ENCODE measurements at places on chromosomes 5 and 9.
A peak's percentile ranks its signal among the peaks of the same experiment; 100 is the strongest.

GRCh38 chr5:115070737-115071136 is 99.0 kb downstream of the TRIM36 start:
- no peak for DNase-seq

GRCh38 chr9:93200449-93200742 is 16.5 kb downstream of the WNK2 start:
- DNase-seq: no peak

DNA sequence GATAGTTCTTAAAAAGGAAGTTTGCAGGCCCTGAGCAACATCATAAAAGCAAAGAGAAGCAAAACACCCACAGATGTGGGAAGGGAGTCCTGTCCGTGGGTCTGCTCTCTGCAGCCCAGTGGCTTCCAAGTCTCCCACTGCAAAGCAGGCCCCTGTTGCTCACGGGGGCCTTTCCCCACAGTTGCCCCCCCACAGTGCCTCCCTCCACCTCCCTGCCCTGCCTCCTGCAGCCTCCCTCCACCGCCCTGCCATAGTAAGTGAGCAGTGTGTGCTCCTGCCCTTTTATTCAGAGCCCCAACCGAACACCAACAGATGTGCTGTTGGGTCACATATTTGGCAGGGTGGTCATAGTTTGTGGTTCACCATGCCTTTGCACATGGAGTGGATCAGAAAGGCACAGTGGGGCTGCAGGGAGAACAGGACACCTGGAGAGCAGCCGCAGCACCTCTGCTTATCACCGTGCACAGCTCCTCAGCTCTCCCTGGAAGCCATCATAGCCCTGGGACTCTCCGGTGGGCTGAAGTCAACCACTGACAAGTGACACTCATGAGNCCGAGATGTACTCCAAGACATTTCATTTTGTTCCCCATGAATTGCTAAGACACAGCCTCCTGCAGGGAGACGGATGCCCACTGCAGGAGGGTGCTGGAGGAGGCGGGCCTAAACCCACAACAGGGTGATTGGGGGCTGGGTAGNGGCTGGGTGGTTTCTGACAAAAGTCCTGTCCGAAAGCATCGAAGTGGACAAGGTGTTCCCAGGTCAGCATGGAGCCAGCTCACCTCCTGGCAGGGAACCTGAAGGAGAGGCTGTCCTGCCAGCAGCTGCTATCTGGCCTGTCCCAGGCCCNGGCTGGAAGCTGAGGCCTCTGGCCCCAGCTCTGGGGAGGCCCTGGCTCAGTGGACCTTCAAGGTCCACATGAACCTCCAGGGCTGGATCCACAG is 278.9 kb downstream of the GADD45G start:
- DNase-seq: no peak

DNA sequence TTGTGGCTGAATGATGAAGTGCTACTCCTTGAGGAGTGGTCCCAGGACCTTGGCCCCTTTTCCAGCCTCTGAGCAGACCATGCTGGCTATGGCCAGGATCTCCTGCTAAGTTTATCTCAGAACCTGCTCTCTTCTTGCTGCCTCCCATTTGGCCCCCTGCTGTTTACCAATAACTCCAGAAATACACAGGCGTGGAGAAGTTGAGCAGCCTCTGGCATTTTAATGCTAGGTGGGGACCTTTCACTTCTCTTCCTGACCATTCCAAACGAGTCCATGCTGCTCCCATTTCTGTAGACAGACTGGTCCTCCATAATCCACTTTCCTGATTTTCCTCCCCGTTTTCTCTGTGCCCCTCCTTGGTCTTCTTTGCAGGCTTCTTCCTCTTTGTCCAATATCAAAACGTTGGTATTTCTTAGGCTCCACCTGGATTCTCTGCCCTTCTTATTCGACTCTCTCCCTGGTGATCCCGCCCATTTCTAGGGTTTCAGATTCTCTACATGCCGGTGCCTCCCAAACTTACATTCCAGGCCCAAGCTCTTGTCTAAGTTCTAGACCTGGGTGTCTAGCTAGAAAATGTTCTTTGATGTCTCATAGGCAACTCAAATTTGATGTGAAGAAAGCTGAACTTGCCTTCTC is 33.4 kb upstream of the TNFAIP8 start:
- DNase-seq: no peak

GRCh38 chr9:92611621-92612285 is 58.2 kb downstream of the IPPK start:
- DNase-seq: no peak

DNA sequence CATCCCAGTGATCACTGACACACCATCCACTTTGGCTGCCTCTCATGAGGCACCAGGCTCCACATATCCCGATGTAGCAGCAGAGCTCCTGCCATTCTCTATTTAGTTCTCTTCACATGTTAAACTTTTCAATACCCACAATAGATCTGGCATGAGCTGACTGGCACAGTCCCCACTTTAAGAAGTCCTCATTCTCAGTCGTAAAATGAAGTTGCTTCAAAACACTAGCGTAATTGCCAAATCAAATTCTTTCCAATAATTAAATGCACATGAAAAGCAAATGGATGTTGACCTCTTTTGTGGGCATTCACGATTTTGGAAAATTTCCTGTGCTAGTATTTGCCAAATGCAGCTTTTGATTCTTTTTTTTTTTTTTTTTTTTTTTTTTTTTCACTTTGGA is 32.4 kb downstream of the HAPLN1 start:
- no peak for DNase-seq

DNA sequence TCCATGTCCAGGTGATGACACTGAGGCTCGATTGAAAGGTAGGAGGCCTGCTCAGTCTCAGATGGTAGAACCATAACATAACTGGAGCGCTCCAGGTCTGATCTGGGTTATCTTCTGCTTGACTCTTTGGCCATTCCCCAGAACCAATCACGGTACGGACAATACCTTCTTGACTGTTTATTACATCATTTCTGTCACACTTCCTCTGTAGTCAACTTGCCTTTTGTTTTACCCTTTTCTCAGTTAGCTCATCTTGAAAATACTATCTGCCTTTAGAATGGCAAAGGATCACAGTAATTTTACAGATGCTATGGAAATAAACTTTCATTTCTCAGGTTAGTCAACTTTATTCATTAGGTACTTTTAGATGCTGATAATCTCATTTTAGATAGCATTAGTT is 22.4 kb downstream of the GLRA1 start:
- no peak for DNase-seq

DNA sequence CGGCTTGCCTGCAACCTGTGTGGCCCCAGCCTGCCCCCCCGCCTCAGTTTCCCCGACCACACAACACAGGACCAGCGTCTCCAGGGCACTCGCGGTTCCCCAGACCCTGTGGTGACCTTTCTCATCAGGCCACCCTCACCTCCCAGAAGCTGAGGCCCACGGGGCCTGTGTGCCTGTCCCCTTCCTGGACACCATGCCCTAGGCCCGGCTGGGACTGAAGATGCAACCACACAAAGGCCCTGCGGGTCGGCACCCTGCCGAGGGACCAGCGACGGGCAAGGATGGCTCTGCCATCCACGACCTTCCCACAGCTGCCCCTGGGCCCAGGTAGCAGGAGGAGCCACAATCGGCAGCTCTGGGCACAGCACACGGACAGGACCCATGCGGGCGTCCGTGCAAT is 34.8 kb downstream of the SLC12A7 start:
- DNase-seq: no peak

GRCh38 chr5:175860531-175861045 is 10.8 kb upstream of the CPLX2 start:
- no peak for DNase-seq

DNA sequence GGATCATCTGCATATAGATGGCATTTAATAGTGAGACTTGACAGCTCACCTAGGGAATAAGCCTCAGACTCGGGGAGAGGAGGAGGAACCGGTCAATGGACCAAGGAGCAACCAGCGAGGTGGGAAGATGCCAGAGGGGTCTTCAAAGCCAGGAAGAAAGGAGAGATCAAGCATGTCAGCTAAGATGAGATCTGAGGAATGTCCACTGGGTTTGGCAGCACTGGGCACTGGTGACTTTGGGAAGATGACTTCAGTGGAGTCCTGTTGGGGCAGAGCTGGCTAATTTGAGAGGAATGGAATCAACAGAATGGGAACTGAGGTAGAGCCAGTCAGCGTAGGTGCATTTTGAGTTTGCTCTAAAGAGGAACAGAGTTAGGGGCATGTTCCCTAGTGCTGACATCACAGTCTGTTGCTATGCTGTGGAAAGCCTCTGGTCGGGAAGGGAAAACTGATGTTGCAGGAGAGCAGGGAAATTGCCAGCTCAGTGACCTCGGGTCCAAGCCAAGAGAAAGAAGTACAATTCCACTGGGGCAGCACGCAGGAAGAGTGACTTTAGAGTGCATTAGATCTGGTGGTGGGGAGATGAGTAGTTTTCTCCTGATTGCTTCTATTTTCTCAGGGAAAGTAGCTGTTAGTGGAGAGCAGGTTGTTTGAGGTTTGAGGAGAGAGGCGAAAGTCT is 56.9 kb downstream of the ZNF618 start:
- no peak for DNase-seq

DNA sequence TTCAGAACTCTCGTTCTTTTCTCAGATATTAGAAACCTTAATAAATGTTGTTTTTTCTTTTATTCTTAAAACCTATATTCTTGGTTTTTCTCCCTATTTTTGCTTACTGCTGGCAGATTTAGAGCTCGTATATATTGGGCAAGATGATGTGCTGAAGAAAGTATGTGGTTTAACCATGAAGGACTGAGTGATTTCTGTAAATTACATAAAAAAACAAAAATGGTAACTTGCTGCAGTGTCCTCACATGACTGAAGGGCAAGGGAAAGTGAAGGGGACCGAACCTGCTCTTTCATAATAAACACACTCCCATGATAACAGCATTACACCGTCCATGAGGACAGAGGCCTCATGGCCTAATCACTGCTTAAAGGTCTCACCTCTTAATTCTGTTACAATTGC is 393.8 kb upstream of the ZNF608 start:
- no peak for DNase-seq

GRCh38 chr9:114225561-114226212 is 70.3 kb downstream of the COL27A1 start:
- DNase-seq: no peak

DNA sequence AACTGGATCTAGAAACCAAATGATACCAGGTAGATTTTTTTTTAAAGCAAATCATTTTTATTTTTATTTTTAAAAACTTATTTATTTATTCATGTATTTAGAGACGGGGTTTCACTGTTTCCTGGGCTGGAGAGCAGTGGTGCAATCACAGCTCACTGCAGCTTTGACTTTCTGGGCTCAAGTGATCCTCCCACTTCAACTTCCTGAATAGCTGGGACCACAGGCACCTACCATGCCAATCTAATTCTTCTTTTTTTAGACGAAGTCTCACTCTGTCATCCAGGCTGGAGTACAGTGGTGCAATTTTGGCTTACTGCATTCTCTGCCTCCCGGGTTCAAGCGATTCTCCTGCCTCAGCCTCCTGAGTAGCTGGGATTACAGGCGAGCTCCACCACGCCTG is 41.3 kb upstream of the CDK20 start:
- no peak for DNase-seq

- DNase-seq: no peak
These were observed 21.4 kb downstream of the AGXT2 start for GRCh38 chr5:35026280-35026840.

GRCh38 chr9:107149756-107150155 is 133.3 kb upstream of the RAD23B start:
- DNase-seq: no peak

DNA sequence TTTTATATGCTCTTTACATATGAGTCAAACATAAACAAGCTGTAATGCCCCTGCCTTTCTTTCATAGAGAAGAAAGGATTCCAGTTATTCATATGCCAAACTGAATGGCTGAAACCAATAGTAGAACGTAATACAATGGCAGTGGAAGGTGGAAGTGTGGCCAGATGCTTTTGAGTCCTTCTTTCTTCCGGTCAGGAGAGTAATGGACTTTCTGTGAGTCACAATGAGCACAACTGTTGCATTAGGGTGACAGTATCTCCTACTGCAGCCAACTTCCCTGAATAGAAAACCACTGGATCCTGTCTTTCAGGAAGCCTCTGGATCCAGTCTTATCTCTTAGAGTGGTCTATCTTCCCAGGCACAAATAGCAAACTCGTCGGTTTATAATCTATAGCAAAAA is 855.2 kb downstream of the MAT2B start:
- no peak for DNase-seq

GRCh38 chr9:36023260-36024048 is 13.3 kb upstream of the RECK start:
- peak; percentile 74 for DNase-seq

DNA sequence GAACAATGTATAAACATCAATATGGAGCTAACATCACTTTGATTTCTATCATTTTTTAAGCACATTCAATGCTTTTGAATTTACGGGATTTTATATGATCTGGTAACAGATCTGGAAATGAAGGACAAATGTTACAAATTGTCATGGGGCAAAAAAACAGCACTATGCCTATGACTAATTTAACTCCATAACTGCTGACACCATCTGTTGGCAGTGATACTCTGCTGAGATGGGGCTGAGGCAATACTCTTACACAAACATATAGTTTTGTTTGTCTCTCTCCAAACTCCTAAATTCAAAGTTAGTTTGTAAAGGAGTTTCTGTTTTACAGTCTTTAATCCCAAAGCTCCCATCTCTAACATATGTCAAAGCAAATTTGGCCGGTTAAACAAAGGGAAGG is 132.5 kb upstream of the FER start:
- no peak for DNase-seq

DNA sequence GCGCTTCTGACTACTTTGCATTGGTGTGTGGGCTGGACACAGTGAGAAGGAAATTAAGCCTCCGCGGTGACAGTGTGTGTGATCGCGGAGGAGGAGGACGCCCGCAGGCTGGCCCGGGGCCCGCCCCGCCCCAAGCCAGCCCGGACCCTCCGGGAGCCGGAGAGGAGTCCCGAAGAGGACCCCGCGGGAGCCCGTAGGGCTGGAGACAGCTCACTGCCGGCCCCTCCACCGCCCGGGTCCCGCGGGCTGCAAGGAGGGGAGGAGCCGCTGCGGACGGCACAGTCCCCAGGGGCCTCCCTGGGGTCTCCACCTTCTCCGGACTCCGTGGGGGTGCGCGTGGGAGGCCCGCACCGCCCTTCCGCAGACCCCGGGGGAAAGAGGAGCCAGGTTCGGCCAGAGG is 146.4 kb upstream of the ERCC6L2 start:
- no peak for DNase-seq

GRCh38 chr9:2242831-2243330 is 227.7 kb downstream of the SMARCA2 start:
- no peak for DNase-seq

DNA sequence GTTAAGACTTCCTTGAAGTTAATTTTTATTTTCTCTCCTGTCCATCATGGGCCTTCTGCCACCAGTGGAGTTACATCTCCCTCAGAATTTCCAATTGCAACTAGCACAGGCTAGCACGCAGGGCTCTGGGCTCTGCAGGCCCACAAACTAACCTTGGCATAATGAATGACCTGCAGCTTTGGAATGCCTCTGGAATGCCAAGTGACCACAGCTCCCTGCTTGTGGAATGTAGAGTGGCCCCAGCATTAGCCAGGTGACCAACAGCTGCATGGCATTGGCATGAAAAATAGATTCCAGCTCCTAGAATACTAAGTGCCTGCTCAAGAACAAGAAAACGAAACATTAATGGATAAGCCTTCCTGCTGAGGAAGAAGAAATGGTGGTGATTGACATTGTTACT is 726.1 kb downstream of the BRINP1 start:
- peak; percentile 67 for DNase-seq

- no peak for DNase-seq
These were observed 412.2 kb upstream of the SGCD start for GRCh38 chr5:155914766-155915165.

GRCh38 chr9:33992632-33993031 is 56.1 kb downstream of the UBAP2 start:
- no peak for DNase-seq

Measured in Panc1 (cell line).